ENCODE measurements at places on chromosomes 11 and 22. TPM values are rescaled to one million over a fixed set of nuclear protein-coding genes. Genes with fewer than 3 reads are reported as not detected.

POU2F3 gene
- total RNA-seq: not detected

RNF214 gene
- total RNA-seq: 24.7 TPM

RAB36 gene
- 2.9 TPM for total RNA-seq

SAA4 gene
- not detected for total RNA-seq

FAM83F gene
- 0.22 TPM for total RNA-seq

GAB4 gene
- not detected for total RNA-seq

DNA sequence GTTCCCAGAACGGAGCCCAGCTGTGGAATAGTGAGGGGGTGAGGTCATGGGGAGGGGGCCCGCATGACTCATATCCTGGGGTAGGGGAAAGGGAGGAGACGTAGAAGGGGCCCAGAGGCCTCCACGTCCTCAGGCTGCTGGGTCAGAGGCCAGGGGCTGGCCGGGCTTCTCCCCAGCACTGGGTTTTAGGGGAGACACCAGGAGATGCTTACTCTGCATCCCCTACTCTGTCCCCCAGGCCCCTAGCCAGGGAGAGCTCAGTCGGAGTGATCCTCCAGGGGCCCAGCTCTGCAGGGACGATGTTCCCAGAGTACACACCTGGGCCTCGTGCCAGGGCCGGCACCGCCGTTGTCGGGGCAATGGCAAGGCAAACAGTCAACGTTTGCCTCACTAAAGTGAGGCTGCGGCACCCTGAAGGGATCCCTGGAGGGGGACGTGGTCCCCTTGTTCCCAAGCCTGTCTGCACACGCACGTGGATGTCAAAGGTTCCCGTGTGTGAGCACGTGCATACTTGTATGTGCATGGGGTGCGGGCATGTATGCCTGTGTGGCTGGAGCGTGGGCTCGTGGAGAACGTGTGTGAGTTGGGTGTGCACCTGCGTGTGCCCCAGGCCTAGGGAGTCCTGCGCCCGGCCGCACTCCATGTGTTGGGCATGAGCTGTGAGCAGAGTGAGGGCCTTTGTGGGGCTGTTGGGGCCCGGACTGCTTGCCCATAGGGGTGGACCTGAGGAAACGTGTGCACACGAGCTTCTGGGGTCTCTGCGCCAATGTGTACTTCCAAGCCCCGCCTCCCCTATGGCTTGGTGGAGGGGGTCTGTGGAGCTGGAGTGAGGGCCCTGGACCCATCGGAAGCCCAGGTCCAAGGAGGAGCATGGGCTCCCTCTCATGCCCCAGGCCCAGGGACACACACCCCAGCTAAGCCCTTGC lies 14.2 kb downstream of the PRR33 start:
- DNase-seq: peak; percentile 94

DNA sequence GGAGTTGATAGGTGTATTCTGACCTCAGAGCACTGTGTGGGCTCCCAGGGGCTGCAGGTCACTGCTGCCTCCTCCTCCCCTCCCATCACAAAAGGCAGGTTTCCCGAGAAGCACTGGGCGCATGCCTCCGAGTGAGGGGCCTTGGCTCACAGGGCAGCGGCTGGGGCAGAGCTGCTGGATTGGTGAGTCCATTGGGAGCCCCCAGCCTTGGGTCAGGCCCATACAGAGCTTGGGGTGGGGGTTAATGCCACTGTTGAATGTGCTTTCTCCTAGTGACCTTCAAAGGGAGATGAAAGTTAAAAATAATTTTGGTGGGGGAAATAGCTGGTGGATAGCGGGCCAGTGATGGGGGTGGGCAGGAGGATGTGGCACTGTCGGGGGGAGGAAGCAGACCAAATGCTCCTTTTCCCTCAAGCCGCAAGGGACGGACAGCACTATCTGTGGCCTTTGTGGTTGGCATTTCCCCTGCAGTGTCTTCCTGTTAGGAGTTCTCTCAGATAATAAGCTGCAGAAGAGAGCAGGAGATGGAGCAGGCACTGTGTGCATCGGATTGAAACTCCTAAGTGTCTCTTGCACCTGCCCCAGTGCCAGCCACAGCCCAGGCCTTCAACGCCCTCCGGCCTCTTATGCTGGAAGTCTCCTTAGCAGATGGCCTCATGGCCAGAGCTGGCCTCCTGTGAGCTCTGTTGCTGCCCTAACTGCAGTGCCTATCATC lies 3.2 kb downstream of the TUBA8 start:
- DNase-seq: no peak

DNA sequence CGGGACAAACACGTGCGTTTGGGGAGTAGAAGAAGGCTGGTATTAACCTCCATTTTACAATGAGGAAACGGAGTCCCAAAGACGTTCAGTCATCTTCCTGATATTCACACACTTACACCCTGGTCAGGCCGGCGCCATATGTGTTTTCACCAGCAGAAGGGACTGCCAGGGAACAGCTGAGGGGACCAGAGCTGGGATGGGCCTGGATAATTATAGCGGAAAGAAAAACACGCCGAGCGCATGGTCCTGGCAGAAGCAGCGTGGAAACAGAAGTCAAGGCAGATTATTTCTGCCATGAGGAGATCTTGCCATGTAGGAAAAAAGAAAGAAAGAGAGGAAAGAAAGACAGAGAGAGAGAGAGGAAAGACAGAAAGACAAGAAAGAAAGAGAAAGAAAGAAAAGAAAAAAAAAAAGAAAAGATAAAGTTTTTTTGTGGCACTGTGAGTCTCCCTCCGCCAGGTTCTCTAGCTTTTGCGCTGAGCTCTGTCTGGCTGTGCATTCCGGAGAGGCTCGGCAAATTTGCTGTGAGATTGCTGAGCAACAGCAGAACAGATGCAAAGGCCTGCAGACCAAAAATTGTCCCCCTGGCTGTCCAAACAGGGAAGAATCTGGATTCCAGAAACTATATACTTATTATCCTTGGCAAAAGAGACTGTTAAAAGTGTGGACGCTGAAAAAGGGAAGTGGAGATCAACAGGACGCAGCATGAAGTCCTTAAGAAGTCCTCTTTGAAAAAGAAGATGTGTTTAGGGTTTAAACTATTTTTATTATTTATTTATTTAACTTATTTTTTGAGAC lies 1.3 kb upstream of the UCP2 start:
- peak; percentile 34 for DNase-seq

- no peak for DNase-seq
These were observed 60.6 kb downstream of the NXPE2 start for GRCh38 chr11:114738954-114739353.

- no peak for DNase-seq
These were observed 30.7 kb downstream of the PRR5L start for GRCh38 chr11:36326524-36327419.

DNA sequence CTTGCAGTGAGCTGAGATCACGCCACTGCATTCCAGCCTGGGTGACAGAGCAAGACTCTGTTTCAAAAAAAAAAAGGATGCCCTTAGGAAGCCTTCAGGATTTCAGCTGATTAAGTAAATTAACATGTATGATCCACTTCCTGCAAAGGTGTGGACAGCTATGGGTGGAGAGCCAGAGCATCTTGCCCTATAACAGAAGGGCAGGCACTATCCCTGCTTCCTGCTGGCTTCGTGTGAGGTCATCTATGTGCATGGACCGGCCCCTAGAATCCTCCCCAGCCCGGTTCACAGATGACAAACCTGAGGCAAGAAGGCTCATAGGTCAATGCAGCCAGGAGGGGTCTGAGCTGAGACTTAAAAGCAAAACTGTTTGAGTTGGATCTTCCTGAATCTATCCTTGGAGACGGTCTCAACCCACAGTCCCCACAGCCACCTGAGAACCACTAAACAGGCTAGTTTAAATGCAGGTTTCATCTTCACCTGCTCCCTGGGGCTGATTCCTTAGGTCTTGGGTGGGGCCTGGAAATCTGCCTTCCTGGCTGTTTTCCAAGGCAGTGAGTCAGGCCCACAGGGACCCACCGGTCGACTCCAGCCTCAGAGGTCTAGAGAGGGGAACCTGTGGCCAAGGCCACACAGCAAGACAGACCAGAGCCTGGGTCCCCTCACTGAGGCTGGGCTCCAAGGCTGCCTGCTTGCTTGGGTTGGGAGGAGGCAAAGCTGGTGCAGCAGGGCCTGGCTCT lies 55.2 kb upstream of the MPEG1 start:
- no peak for DNase-seq

DNA sequence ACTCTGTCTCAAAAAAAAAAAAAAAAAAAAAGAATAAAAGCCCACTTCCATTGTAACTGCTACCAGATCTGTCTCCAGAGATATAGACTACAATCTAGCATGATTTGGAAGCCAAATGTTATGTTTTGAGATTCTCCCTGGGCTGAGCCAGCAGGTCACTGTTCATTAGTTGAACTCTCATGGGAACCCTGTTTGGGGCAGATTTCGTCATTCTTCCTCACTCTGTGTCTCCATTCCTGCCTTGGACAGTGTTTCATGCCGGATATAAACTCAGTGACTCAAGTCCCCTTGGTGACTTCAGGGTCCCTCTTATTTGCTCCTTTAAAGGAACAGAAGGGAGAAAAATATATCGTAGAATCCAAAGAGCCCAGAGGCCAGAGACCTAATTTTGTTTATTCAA lies 378.1 kb downstream of the LARGE1 start:
- DNase-seq: no peak

GRCh38 chr11:121300313-121300971 lies 7.9 kb downstream of the SC5D start:
- no peak for DNase-seq

- no peak for DNase-seq
These were observed 52.0 kb upstream of the THY1 start for GRCh38 chr11:119474682-119475596.

GRCh38 chr11:88508759-88509581 lies 171.4 kb upstream of the CTSC start:
- no peak for DNase-seq

DNA sequence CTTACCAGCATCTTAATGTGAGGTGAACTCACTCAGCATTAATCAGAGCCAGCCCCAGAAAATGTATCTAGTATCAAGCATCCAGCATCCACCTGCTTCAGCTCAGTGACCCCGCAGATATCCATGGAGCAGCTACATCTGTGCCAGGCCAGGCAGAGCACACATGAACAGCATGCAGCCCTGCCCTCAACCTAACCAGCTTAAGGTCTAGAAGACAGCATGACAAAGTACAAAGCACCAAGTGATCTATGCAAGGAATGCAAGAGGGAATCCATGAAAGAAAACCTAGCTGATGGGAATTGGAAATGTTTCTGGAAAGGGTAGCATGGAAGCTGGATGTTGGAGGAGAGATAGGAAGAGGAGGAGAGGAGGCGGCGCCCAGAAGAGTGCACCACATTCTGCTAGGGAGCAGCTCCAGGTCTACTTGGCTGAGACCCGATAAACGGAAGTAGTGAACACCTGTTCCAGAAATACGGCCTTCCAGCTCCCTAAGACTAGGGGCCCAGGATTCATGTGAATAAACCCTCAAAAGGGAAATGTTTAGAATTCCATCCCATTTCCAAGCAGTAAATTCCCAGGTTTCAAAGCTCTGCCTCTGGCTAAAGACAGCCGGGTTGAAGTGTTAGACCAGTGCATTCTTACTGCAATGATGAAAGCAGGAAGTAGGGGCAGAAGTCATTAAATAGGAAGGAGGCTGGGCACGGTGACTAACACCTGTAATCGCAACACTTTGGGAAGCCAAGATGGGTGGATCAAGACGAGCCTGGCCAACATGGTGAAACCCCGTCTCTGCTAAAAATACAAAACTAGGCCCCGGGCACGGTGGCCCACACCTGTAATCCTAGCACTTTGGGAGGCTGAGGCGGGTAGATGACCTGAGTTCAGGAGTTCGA lies 23.5 kb upstream of the L3MBTL2 start:
- no peak for DNase-seq

DNA sequence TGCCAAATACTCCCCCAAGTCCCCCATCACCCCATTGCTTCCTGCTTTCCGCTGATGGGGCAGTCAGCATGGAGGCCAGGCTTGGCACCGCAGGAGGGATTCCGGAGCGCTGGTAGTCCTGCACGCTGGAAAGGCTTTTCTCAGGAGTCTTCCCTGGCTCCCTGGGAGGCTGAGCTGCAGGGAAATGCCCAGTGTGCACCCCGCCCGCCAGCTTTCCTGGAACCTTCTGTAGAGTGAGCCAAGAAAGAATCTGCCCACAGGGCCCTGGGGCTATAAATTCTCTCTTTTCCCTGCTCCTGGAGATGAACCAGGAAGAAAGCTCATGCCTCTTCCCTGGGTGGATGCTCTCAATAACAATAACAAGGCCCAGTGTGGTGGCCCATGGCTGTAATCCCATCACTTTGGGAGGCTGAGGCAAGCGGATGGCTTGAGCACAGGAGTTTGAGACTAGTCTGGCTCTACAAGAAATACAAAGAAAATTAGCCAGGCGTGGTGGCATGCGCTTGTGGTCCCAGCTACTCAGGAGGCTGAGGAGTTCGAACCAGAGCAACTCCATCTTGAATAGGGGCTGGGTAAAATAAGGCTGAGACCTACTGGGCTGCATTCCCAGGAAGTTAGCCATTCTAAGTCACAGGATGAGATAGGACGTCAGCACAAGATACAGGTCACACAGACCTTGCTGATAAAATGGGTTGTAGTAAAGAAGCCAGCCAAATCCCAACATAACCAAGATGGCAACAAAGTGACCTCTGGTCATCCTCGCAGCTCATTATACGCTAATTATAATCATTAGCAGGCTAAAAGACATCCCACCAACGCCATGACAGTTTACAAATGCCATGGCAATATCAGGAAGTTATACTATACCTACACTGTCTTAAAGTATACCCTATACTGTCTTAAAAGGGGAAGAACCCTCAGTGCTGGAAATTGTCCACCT lies 46.4 kb upstream of the FTH1 start:
- DNase-seq: no peak

GRCh38 chr22:27668828-27669797 lies 132.4 kb downstream of the MN1 start:
- DNase-seq: peak; percentile 94

DNA sequence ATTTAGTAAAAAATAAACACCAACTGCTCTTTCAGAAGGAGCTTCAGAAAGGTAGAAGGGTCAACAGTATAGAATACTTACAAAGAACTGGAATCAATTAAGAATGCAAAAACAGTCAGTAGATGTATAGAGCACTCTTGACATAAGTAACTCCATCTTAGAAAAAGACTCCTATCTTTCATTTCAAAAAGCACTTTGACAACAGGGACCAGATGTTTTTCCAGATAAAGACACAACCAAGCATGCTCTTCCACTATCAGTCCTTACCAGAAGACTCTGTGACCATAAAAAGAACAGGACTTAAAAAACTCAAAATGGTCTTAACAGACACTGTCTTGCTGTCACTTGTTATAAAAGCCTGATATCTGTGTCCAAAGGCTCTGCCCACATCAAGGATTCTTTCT lies 5.2 kb downstream of the SLC25A17 start:
- DNase-seq: no peak

- DNase-seq: no peak
These were observed 54.6 kb downstream of the LRRC32 start for GRCh38 chr11:76615950-76616349.

Data from chondrocyte (in vitro differentiated cells).